ENCODE measurements at places on chromosomes 11 and 22.

- DNase-seq = no peak
Observed at GRCh38 chr11:86303257-86303656, 1.2 kb downstream of the HIKESHI start.

GRCh38 chr11:114197799-114198500, 98.2 kb upstream of the NNMT start:
- DNase-seq = no peak

DNA sequence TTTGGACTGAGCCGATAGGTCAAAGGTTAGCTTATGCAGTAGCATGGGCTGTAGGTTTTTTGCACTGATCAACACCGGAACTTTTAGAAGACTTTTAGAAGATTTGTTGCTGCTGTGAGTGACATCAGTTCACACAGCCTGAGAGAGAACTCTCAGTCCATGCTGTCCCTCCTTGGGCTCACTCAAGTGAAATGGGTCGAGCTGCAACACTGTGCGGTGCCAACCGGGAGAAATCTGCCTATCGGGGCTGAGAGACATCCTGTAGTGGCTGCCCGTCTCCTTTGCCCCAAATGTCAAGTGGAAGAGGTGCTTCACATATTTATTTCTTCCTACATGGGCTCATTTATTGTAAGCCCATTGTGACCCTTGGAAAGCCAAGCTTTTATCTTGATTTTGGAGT, 170.2 kb downstream of the LDLRAD3 start:
- DNase-seq = no peak

- DNase-seq = no peak
Observed at GRCh38 chr11:112616327-112617097, 344.7 kb upstream of the NCAM1 start.

DNA sequence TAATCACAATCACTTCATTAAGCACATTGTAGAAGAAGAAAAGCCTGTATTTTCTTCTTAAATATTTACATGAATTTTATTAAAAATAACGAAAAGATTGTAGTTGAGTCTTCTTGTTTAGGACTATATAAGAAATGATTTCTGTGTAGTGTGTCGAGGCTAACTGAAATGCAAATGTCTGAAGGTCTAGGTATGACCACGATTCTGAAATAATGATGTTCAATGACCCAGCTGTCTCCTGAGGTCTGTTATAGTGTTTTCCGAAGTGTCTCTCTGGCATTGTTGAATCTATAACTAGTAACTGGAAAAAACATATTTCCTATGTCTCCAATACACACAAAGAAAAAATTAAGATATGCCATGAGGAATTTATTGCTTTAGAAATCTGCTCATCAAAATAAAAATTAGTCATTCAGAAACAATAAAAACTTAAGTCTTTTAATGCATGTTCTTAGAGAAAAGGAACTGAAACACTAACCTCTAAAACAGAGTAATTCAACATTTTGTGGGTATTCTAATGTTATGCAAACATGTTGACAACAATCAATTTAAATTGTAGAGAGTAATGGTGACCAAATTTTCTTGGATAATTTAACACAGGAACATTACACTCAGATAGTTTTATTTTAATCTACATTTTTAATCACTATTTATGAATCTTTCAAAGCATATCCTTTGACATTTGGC, 55.0 kb downstream of the CASP12 start:
- no peak for DNase-seq

GRCh38 chr11:95505927-95506426, 275.0 kb upstream of the SESN3 start:
- DNase-seq = no peak

- no peak for DNase-seq
Observed at GRCh38 chr11:38456371-38456770, 1858.3 kb upstream of the RAG2 start.

DNA sequence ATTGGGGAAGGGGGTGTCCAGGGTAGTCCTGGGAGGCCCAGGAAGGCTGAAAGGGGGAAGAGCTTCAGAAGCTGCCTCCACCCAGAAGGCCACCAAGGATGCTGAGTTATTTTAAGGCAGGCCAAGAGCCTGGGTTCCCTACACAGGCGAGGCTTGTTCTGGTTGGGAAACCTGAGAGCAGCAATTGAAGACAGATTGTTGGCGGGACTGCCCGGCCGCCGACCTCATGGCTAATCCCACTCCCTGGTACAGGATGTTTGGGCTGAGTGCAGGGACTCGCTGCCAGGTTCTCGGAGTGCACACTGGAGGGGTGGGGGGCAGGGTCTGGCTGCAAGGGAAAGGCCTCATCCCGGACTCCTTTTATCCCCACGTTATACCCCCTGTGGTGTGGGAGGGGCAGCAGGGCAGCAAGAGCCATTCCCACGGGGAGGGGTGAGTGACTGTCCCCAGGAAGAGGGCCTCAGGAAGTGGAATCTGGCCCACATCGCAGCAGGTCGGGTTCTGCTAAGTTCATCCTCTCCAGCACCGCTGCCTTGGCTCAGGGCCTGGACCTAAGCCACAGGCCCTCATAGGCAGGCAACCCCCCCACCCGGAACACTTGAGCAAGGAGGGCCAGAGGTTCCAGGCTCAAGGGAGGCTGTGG, 43.6 kb upstream of the PRR5 start:
- no peak for DNase-seq

- no peak for DNase-seq
Observed at GRCh38 chr11:13140028-13140870, 131.1 kb downstream of the RASSF10 start.

DNA sequence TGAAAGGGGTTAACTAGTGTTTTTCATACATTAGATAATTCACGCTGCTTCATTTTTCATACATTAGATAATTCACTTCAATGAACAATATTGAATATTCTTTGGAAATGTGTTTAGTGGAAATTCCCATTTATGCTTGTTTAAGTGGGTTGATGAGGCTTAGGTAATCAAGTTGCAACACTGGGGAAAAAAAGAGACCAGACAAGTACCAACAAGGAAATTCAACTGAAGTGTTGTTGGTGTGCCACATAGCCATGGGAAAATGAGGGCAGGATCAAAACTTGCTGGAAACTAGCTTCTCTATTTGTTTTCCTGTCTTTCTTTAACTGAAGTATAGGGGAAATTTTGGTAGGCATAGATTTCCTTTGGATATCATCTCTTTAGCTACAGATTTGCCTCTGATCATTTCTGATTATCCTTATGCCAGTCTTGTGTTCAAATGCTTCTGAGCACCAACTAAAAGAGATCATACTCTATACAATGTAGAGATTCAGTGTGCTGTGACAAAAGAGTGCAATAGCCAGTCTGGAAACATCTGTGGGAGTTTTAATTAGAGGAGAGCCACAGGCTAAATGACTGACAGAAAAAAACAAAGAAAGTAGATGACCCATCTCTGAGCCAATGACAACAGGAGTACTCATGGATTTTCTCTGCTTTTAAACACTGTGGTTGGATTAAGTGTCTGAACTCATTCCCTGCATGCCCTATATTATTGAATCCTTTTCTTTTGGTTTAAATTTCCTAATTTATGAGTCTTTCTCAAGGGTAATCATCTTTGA, 67.6 kb upstream of the CTSC start:
- no peak for DNase-seq

- no peak for DNase-seq
Observed at GRCh38 chr11:118497831-118498230, 29.4 kb upstream of the TTC36 start.

DNA sequence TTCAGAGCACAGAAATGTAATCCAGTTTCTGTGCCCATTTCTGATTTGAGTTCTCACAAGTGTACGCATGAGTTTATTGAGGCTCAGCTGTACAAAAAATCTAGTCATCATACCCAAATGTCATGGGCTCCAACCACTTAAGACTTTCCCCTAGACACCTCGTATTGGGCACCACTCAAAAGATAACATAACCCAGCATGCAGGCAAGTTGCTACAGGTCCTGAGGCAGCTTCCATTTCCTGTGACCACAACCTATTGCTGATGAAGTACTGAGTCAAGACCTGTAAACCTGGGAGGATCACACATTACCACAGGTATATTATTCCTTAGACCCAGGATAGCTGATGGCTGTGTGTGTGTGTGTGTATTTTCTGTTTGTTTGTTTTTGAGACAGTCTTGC, 95.2 kb downstream of the MRTFA start:
- DNase-seq = no peak

DNA sequence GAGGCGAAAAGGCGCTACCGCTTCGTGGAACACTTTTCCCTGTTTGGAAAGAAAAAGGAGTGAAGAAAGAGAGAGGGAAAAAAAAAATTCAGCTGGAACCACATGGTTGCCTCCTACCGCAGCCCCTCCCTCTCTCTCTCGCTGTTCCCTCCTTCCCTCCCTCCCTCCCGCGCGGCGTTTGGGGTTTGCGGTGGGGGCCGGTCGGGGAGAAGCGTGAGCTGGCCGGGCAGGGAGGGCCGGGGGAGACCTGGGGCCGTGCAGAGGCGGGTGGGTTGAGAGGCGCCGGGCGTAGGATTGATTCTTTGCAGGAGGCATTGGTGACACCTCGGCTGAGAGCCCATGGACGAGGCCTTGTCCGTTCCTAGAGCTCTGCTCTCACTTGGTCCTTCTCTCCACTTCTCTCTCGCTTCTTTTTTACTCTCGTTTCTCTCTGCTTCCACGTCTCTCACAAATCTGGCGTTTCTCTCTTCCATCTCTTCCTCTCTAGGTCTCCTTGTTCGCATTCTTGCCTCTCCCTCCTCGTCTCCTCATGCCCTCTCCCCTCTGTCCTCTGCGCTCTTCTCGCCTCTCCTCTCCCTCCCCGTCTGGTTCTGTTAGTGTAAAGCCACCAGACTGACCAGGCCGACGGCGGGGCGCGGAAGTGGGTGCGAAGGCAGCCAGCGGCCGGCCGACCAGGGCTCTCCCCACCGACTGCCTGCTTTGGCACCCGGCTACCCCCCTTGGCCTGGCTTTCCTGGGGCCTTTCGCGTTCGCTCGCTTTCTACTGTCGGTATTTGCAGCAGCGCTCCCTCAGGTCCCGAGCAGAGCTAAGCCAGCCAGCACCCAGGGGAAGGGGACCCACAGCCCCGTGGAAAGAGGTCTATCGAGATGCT, at the start of gene CLMP:
Gene CLMP (minus strand): TSS at position 61 of the 872 bp plus-strand sequence. CDS start 308 bp downstream, outside the sequence.
- DNase-seq = no peak

DNA sequence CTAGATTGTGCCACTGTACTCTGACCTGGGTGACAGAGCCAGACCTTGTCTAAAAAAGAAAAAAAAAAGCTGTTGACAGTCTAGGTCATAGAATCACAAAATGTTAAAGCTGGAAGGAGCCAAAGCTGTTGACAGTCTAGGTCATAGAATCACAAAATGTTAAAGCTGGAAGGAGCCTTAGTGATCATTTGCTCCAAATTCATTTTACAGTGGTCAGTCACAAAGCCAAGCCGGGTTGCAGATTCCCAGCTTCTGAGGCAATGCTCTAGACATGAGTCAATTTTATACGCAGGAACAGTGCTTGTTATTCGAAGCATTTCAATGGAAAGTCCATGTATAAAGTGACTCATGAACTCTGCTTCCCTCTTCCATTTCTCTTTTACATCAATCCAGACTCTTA, 47.4 kb downstream of the SYT13 start:
- no peak for DNase-seq

GRCh38 chr22:25817092-25817943, 75.3 kb downstream of the MYO18B start:
- no peak for DNase-seq

GRCh38 chr11:78268591-78269410, 80.1 kb downstream of the USP35 start:
- no peak for DNase-seq

DNA sequence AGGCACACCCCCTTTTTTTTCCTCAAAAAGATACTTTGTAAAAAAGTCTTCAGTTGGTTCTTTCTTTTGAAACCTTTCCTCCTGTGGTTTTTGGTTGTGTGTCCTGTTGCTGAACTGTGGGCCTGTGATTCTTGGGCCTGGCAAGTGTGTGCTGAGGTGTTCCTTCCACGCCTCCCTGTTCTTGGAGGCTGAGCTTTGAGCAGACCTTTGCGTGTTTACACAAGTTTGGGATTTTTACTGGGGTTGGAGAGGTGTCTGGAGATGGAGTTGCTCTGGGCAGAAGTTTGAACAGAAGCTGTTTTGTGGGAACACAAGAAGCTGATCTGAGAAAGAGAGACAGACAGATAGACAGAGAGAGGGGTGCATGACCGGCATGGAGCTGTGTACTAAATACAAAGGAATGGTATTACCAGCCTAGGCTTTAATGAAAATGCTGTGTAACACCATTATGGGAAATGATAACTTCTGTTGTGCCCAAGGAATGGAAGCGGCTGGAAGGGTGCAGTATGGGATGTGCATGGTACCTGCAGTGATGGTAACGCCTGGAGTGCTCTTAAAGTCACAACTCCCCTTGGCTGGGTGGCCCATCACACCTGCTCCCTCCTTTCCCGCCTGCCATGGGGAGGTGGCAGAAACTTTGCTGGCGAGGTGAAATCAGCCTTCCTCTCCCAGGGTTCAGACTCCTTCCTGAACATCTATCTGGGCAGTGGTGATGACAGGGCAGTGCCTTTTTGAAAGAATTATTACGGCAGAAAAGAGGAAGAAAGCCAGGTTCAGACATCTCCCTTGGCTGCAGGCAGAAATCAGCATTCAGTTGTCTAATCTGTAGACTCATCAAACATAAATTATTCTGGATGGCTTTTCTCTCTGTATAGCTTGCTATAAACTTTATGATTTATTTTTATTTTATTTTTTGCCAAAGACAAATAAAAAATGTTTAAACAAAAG, 70.4 kb downstream of the LDLRAD3 start:
- no peak for DNase-seq

- DNase-seq = no peak
Observed at GRCh38 chr22:46829117-46829891, 66.9 kb downstream of the TBC1D22A start.

DNA sequence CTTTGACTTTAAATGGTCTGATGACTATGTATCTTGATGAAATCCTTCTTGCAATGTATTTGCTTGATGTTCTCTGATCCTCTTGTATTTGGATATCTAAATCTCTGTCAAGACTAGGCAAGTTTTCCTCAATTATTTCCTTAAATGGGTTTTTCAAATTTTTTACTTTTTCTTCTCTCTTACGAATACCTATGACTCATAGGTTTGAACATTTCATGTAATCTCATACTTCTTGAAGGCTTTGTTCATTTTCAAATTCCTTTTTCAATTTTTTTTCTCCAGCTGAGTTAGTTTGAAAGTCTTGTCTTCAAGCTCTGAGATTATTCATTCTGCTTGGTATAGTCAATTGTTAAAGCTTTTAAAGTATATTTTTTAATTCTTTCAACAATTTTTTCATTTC, 13.1 kb downstream of the OR10W1 start:
- DNase-seq = no peak

DNA sequence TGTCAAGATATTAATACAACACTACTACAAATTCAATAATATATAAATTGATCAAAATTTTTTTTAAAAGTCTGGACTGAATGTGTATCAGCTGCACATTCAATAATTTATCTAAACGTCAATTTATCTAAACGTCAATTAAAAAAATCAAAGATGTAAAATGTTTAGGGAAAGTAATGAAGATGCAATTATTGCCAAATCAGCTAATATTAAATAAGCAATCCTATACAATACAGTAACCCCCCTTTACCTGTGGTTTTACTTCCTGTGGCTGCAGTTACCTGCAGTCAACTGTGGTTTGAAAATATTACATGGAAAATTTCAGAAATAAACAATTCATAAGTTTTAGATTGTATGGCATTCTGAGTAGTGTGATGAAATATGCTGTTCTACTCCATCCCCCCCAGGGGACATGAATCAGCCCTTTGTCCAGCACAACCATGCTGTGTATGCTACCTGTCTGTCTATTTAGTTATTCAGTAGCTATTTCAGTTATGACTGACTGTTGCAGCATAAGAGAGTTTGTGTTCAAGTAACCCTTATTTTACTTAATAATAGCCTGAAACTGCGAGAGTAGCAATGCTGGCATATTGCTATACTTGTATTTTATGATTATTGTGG, 72.2 kb downstream of the CWF19L2 start:
- DNase-seq = no peak

GRCh38 chr11:66950112-66950535, 8.1 kb downstream of the PC start:
- DNase-seq = no peak

GRCh38 chr11:60370811-60371298, 7.5 kb upstream of the MS4A7 start:
- no peak for DNase-seq
